Fibroblast of pulmonary artery (primary cell): ENCODE measurements at places on chromosomes 4 and X.

GRCh38 chrX:119880552-119881437, 9.2 kb downstream of the NDUFA1 start:
- DNase-seq, result peak; percentile 67

DNA sequence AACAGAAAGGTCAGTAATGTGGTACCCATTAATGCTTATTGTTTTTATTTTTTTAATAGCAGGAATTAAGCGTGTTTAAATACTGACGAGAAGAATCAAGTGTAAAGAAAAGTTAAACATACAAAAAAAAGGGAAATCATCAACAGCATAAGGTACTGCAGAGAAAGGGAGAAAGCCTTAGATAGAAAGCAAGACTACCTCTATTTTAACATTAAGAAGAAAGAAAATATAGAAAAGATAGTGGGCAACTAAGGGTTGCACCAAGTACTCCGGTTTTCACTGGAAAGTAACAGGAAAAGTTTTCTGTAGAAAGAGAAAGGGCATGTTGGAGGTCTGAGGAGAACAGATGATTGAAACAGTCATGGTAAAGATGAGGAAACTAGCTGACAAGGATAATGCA, 41.9 kb downstream of the FBXW7 start:
- DNase-seq, result no peak

DNA sequence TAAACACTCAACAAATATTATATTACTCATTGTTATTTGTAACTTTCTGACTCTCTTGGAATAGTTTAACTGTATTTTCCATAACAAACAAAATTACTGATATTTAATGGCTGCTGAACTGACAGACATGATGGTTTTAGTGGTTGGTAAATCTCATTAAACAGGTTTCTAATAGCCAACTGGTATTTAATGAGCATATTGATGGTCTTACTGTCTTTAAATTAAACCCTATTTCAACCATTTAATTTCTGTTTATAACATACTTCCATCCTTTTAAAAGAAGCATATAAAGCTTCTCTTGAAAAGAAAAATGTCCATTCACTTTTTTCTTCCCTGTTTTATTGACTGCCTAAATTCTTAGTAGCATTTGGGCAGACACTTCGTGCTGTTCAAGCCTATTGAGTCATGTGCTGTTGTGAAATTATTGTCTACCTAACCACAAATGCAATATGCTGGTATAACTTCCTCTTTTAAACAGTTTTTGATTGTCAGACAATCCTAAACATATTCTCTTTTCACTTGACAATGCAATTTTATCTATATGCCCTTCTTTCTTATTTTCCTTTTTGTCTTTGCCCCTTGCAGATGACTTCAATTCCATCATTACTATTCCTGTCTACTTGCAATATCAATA, 163.9 kb upstream of the SLC7A11 start:
- peak; percentile 77 for DNase-seq

DNA sequence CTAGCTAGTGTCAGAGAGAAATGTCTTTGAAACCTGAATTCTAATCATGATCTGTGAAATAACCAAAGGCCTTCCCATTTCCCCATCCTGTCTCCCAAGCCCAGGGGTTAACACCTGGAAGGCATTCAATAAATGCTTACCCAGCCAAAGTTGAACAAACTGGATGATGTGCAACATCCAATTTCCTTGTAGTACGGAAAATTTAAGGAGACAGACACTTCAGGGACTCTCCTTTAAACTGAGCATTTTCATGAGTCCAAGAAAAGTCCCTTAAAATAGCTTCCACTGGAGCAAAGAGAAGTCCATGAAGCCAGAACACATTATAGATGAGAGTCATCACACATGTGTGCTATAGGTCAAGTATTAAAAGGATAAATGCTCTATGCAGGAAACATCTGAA, 271.2 kb downstream of the RAB28 start:
- DNase-seq, result no peak

- peak; percentile 45 for DNase-seq
Observed at GRCh38 chr4:104989371-104989770, 157.3 kb upstream of the TET2 start.

DNA sequence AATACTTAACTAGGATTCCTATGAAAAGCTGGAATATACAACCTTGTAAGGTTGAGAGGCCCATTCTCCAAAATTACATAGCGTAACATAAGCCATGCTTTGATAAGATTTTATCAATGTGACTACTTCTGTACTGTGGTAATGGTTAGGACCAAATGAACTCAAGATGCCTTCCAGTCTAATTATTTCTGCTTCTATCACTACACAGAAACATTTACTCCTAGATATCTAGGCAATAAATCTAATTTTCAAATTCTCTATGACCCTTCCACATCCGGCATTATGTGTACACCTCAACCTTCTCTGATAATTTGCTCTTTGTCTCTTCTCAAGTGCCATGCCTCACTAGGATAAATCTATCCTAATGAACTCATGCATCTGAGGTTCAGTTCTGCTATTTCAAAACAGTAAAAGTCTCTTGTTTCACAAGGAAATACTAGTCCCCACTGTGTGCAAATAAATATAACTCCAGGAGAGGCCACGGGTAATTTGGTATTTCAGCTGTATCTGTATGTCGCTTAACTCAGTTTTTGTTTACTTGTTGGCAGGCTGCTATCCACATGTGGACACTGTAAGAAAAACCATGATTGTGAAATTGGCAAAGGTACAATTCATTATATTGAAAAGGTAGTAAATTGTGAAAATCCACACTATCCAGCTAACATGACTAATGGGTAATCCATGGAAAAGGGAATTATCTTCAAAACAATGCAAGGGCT, 93.3 kb downstream of the PRDM5 start:
- peak; percentile 48 for DNase-seq

DNA sequence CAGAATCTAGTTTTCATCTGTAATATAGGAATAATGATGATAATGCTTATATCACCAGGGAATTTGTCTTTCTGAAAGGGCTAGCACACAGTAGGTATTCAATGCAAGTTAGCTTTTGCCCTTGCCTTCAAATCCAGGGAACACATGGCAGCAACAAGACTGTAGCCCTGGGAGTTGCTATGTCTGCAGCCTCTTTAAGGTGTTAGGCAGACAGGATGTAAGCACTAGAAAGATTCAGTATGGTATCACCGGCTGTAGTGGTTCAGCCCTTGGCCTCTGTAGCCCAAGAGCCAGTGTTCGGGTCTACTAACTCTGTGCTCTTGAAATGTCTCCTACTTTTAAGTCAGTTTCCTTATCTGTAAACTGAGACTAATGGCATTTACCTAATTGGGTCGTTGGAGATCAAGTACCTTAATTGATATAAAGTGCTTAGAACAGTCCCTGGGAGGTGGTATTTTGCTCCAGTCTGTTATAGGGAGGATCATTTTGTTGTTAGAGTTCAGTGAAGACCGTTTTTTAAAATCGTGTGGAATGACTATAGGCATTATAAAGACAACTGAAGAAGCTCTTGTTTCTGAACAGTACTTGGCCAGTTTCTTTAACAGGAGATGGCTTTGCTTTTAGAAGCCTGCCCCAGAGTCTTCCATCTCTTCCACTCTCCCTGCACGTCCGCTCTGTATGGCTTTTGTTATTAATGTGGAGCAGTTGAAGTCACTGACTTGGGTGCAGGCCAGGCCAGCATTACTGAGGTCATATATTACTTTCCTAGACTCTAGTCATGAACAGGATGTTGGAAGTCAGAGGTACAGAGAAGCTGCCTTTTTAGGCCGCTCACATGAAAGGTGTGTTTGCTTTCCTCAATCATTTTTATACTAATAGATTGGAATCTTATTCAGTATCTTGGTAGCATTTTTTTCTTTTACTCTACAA, 44.8 kb downstream of the GAB1 start:
- peak; percentile 90 for DNase-seq

DNA sequence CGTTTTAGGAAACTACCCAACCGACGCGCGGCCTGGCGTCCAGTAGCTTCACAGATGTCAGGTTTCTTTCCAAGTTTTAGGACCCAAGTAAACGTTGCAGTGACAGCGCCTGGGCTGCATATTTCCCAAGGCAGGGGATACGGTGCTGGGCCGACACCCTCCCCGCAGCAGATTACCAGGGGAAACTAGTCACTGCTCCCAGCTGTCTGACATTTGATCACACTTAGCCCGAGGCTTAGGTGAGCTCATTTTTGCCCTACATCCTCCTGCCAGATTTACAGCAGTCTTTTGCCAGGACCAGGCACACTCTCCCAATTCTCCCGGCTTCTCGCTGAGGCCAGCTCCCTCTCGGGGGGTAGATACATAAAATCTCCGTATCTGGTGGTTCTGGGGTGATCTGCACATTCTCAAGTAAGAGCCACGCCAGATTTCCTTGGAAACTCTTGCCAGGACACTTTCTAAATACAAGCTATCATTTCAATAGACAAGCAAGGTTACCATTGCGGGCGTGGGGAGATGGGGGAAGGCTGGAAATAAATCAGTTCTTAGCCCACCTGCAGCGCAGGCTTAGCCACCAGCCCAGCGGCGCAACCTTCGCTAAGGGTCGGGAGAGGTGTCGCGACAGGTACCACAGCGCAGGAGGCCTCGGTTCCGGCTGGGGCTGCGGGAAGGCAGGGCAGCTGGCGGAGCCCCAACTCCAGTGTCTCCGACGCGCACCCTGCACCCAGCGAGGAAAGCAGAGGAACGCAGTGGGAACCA, 2.5 kb upstream of the SOX3 start:
- DNase-seq, result no peak

DNA sequence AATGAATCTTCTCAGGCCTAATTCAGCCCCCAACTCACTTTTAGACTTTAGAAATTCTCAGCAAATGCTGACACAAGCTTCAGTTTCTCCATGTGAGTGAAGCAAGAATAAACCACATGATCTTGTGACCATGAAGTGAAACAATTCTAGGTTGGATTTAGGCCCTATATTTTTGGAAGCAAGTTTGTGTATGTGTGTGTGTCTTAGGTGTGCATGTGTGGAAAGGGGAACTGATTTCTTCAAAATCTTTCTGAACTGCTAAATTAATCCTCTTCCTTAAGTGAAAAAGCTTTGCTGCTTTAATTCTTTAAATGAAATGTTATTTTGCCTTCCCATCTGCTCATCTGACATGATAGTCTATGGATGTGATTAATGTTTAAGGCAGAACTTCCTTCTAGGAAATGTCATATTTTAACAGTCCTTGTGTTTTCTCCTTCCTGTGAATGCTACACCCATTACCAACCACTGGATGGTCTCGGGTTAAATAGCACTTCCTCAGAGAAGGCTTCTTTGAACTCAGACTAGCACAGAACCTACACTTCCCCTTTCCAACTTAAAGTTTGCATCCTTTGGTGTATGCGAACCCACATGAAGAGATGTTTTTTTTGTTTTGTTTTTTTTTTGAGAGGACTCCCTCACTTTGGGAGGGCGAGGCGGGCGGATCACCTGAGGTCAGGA, 1.2 kb upstream of the TMEM144 start:
- DNase-seq, result peak; percentile 4

GRCh38 chr4:66252291-66252690, 582.0 kb upstream of the EPHA5 start:
- peak; percentile 21 for DNase-seq

DNA sequence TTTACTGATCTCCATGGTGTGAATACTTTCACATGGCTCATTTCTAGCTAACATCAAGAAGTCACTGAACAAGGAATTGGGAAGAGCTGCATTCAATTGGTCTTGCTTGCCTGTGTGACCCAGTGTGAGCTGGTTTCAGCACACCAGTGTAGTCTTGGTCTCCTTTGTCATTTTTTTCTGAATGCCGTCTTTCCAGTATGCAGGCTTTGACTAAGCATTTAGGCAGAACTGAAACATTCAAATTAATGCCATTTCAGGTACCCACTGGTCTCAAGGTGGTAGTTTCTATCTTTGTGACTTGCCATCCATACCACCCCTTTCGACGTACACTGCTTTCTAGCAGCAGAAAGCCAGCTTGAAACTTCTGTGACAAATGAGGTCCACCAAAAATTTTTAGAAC, 550.5 kb upstream of the BOD1L1 start:
- no peak for DNase-seq

- DNase-seq, result no peak
Observed at GRCh38 chrX:139766545-139766983, 58.6 kb upstream of the MCF2 start.

GRCh38 chr4:143420227-143420626, 83.6 kb downstream of the GAB1 start:
- DNase-seq, result no peak

GRCh38 chr4:1043651-1044468, 32.4 kb downstream of the FGFRL1 start:
- DNase-seq, result peak; percentile 99

- DNase-seq, result peak; percentile 45
Observed at GRCh38 chr4:79982601-79983322, 90.3 kb downstream of the ANTXR2 start.

DNA sequence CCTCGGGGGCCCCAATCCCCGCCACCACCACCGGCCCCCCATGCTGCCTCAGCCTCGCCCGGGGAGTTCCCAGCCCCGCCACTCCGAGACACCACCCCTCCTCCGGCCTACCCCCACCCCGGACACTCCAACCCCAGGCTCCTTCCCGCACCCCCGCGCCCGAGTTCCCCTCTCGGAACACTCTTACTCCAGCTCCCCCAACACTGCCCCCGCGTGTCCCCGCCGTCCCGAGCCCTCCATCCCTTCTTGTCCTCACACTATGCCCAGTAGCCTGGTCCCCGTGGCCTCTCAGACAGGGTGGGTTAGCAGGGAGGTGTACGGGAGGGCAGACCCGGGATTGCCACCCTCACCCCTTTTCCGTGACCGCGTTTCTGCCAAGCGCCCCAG, 276.1 kb downstream of the BCOR start:
- no peak for DNase-seq

GRCh38 chrX:106286053-106286650, 118.0 kb downstream of the PWWP3B start:
- peak; percentile 82 for DNase-seq

GRCh38 chr4:109294006-109294405, 8.5 kb downstream of the COL25A1 start:
- DNase-seq, result peak; percentile 12

DNA sequence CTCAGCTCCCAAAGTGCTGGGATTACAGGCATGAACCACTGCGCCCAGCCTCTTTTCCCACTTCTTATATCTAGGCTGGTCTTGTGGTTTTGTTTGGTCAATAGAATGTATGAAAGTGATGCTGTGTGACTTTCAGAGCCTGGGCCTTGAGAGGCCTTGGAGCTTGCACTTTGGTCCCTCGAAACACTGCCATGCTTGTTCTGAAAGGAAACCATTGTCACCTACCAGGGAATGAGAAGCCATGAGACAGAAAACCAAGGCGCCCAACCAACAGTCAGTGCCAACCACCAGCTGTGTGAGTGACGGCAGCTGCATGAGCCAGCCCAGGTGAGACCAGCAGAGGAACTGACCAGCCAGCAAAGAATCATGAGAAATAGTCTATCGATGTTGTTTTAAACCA, 57.4 kb downstream of the SCD5 start:
- DNase-seq, result no peak

DNA sequence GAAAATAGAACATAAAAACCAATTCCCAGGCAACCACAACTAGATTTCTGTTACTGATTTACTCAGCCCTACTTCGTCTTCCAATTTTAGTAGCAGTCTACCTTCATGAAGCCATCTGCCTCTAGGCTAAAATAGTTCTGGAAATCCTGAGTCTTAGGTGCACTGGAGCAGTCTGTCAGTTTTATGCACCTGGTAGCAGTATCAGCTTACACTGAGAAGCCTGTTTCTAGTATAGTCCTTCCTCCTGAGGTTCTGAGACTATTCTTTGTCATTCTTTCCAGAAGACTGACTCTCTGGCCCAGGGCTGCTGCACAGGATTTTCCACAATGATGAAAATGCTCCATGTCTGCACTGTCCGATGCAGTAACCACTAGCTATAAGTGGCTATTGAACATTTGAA, 16.9 kb upstream of the HPRT1 start:
- no peak for DNase-seq
